ENCODE measurements at places on chromosomes 5 and 9.

GRCh38 chr9:20292002-20292401 lies 330.3 kb downstream of the MLLT3 start:
- no peak for ATAC-seq

GRCh38 chr5:68562308-68562707 lies 346.8 kb downstream of the PIK3R1 start:
- ATAC-seq, result no peak

GRCh38 chr5:168427224-168427623 lies 59.0 kb upstream of the RARS1 start:
- ATAC-seq, result no peak

GRCh38 chr5:157665467-157666070 lies 5.8 kb upstream of the C5orf52 start:
- no peak for ATAC-seq

GRCh38 chr5:138878437-138879235 lies 3.5 kb upstream of the LRRTM2 start:
- no peak for ATAC-seq

DNA sequence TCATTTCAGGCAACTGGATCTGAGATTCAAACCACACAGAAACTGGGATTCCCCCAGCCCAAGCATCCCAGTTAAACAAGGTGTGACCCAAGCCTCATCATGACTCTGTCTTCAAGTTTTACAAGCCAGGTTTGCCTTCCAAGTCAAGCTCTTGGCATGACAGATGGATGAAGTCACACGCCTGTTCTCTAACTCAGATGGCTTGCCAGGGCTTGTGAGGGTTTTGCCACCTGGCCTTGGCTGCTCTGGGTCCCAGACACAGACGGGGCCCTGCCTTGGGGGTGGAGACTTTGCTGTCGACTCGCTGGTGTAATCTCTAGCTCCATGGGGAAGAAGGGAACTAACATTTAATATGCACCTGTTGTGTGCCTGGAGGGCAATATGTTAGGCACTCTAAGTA lies 95.8 kb upstream of the RARS1 start:
- no peak for ATAC-seq

DNA sequence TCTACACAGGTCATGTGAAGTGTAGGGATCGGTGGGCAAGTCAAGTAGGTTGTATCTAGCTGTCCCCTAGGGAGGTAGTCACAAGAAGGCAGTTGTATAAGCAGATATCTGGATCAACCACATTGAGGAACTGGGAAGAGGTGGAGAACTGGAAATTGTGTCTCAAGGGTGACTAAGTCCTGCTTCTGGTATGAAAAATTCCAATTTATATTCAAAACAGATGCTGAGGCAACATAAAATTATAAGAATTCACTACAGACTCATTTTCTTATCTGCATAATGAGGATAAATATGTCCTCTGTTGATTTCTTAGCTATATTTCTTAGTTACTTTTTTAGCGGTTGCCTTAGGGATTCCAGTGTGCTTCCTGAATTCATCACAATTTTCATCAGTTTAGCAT lies 46.8 kb downstream of the GALNT12 start:
- ATAC-seq, result no peak

DNA sequence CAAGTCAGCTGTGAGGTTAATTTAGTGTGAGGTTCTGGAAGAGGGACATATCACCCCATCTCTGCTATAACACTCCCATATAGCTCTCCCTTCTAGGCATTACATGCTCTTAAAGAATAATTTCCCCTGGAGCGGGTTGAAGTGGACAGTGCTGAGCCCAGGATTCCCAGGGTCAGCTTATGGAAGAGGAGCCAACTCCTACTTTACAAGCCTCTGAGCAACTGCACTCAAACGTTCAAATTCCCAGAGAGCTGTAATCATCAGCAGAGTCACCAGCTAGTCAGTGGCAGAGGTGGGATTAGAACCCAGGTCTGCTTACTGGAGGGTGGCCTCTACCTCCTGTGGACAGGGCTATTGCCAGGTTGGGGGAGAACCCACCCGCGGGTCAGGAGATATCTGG lies 1.4 kb downstream of the NEURL1B start:
- no peak for ATAC-seq

- no peak for ATAC-seq
Measured at GRCh38 chr9:132447346-132447745, 37.3 kb downstream of the CFAP77 start.

GRCh38 chr9:17555362-17556054 lies 23.4 kb upstream of the SH3GL2 start:
- ATAC-seq, result no peak

DNA sequence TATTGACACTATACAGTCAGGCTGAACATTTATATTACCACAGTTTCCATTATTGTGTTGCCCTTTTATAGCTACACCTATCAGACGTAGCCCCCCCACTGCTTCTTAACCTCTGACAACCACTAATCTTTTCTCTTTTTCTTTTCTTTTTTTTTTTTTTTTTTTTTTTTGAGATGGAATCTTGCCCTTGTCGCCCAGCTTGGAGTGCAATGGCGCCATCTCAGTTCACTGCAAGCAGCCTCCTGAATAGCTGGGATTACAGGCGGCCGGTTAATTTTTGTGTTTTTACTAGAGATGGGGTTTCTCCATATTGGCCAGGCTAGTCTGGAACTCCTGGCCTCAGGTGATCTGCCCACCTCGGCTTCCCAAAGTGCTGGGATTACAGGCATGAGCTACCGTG lies 75.4 kb downstream of the UHRF2 start:
- ATAC-seq, result no peak

DNA sequence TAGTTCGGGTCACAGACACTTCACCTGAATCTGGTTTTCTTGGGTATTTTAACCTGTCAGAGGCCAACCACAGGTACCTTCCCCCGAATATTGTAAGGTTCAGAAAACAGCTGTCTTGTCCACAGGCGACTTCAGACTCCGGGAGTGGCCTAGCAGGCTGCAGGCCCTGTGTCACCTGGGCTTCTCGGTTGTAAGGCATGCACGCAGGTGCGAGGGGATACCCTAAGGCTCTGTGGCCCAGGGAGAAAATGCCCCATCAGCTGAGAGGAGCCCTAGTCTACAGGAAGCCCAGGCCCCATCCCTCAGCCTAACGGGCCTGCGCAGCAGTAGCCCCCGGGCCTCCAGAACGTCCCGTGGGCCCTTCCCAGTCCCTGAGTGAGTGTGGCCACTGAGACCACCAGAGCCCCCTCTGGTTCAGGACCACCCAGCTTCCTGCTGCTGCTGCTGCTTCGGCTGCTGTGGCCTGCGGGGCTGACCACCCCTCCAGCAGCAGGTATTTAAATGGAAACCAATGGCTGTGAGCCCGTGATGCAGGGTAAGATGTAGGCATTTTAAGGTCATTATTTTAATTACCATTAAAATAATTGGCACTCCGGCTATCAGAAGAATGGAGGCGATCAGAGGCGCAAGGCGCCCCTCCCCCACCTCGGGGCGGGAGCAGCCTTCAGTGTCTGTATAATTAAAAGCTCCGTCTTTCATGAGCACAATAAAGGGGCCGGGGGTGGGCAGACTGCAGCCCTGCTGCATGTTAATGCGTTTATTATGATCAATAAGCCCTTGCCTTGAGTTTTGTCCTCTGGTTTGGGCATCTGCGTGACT lies 65.4 kb downstream of the PSMB7 start:
- no peak for ATAC-seq

- ATAC-seq, result no peak
Measured at GRCh38 chr5:159972538-159973362, 36.2 kb upstream of the TTC1 start.

DNA sequence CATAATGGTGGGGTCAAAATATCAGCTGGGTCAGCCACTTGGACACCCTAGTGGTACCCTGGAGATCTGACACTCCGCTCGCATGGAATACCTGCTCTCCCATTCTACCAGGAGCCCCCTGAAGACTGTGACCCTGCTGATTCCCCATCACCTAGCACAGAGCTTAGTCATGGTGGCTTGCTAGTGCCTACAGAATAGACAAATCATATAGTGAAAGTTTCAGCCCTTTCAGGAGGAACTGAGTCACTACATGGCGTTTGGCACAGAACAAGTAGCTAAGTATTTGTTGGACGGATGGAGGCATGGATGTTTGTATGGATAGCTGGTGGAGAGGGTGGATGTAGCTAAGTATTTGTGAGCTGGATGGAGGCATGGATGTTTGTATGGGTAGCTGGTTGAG lies 65.3 kb downstream of the LMX1B start:
- peak; percentile 57 for ATAC-seq

DNA sequence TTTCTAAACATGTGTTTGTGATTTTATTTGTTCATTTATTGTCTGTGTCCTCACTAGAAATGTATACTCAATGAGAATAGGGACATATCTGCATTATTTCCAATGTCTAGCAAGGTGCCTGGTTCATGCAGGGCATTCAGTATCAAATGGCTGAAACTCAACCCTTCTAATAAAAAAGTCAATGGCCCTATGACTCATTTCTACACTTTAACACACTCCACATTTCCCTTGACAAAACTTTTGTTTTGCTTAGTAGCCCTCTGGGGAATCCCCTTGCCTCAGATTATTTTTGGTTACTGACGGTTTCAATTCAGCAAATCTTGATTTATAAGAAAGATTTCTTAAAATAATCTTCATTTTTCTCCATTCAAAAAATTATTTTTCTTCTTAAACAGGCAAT lies 206.0 kb upstream of the DMRTA1 start:
- peak; percentile 63 for ATAC-seq

DNA sequence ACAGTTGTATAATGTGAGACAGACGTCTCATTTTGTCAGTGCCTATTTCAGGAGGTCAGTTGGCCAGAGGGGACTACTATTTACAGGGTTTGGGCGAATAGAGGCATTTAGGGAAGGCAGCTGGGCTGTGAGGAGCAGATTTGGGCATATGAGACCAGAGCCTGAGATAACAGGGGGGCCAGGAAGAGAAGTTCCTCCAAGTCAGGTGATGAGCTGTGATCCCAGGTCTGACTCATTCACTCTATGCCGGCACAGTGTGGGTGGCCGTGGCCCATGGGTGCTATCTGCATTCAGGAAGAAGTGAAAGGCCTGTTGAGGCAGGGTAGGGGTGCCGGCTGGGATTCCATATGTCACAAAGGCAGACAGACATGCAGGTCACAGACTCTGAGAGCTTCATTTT lies 142.8 kb downstream of the PDZD2 start:
- no peak for ATAC-seq

GRCh38 chr9:95981761-95982390 lies 106.4 kb downstream of the ERCC6L2 start:
- ATAC-seq, result peak; percentile 56

DNA sequence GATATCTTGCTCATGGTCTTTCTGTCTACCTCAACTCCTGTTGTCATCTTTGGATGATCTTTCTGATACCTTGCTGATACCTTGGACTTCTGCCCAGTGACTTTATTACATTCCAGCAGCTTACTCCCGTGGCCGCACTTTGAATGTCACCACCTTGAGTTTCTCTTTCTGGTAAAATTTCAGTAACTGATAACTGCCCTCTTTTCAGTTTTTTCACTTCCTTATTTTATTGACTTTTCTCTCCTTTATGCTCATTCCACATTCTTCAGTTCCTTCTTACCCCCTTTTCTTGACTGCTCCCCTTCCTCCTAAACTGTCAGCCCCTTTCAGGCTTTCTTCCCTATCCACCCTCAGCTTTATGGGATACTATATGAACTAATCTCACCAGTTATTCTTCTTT lies 7.0 kb upstream of the FBXO4 start:
- ATAC-seq, result no peak

GRCh38 chr5:133284306-133284705 lies 232.5 kb downstream of the HSPA4 start:
- no peak for ATAC-seq

- ATAC-seq, result no peak
Measured at GRCh38 chr5:177427919-177428573, 1.6 kb downstream of the GRK6 start.

GRCh38 chr5:139141446-139142204 lies 56.5 kb downstream of the SIL1 start:
- no peak for ATAC-seq

DNA sequence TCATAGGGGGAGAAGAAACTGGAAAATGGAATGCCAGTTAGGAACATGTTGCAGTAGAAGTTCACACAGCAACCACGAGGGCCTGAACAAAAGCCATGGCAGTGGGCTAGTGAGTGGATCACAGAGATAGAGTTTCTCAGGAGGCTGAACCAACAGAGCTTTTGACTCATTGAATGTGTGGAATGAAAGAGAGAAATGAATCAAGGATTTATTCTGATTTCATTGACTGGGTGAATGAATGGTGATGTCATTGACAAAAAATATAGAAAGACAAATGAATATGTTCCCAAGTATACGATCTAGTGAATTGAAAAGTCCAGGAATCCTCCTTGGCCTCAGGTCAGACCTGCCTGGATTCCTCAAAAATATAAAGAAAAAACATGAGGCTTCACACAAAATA lies 99.2 kb downstream of the ZNF462 start:
- ATAC-seq, result no peak

GRCh38 chr5:68021227-68021626 lies 194.3 kb upstream of the PIK3R1 start:
- no peak for ATAC-seq

GRCh38 chr9:133715866-133716563 lies 22.1 kb downstream of the SARDH start:
- ATAC-seq, result no peak

- no peak for ATAC-seq
Measured at GRCh38 chr5:144864118-144864517, 693.4 kb downstream of the KCTD16 start.

DNA sequence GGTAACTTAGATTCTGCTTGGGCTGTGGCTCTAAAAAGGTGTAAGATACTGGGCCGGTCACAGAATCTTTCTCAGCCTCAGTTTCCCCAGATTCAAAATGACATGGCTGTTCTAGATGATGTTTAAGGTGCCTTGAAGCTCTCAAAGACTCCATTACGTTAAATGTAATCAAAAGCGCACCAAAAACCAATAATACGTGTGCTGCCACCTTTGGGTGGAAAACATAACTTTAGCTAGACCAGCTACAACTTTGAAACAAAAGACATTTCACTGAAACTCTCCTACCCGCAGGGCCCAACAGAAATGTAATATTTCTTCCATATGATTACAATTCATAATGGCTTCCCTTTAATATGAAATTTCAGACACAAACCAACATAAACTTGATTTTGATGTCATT lies 35.0 kb upstream of the PCSK5 start:
- no peak for ATAC-seq

DNA sequence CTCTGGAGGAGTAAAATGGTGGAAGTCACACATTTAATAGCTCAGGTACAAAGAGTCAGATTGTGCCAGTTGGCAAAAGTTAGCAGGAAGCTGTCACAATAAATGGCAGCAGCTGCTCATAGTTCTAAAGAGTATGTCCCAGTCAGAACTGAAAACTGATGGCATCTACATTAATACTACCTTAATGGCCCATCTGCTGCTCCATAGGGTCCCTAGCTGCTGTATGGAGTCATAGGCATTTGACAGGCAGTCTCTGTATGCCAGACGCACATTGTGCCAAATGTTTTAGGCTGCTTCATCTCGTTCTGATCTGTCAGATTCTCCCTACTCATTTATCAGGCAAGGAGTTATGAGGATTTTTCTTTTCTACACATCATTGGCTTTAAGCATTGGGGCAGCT lies 515.8 kb upstream of the ARRDC3 start:
- ATAC-seq, result no peak

DNA sequence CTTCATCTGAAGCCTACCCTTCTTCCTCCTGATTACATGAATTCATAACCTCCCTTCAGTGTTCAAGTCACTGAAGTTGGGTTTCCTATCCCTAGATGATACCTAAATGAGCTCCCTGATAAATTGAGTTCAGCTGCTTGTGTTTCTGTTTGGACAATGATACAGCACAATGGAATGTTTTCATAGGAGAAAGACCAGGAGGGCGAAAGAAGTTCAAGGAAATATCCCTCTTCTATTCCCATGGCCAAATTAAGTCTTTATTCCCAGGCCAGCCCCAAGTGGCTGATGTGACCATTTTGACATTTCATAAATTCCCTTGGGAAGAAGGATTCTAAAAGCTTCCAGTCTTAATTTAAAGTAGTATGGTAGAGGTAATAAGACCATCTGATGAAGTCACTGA lies 555.8 kb upstream of the CLINT1 start:
- ATAC-seq, result no peak
